ENCODE measurements at places on chromosomes 2 and 18.
A peak's percentile ranks its signal among the peaks of the same experiment; 100 is the strongest.

- DNase-seq: no peak
These were observed 23.6 kb downstream of the SETBP1 start for GRCh38 chr18:44704135-44704789.

GRCh38 chr2:217900780-217901360 lies 101.9 kb downstream of the TNS1 start:
- no peak for DNase-seq

DNA sequence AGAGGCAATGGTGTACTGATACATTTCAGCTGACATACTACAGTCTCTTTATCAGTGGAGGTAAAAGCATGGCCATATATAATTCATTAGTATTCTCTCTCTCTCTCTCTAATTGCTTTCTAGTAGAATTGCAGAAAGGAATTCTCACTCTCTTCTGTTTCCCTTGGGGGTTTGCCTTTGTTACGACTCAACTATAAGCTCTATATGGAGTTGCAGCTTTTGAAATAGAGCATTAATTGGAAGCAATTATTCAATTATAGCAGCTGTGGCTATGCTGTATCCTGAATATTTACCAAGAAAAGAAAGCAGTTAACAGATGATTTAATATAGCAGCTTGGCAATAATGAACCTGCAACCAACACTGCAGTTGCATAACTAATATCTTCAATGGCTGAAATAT lies 132.7 kb upstream of the STON1 start:
- no peak for DNase-seq

- no peak for DNase-seq
These were observed 48.8 kb upstream of the ZDBF2 start for GRCh38 chr2:206225435-206226232.

DNA sequence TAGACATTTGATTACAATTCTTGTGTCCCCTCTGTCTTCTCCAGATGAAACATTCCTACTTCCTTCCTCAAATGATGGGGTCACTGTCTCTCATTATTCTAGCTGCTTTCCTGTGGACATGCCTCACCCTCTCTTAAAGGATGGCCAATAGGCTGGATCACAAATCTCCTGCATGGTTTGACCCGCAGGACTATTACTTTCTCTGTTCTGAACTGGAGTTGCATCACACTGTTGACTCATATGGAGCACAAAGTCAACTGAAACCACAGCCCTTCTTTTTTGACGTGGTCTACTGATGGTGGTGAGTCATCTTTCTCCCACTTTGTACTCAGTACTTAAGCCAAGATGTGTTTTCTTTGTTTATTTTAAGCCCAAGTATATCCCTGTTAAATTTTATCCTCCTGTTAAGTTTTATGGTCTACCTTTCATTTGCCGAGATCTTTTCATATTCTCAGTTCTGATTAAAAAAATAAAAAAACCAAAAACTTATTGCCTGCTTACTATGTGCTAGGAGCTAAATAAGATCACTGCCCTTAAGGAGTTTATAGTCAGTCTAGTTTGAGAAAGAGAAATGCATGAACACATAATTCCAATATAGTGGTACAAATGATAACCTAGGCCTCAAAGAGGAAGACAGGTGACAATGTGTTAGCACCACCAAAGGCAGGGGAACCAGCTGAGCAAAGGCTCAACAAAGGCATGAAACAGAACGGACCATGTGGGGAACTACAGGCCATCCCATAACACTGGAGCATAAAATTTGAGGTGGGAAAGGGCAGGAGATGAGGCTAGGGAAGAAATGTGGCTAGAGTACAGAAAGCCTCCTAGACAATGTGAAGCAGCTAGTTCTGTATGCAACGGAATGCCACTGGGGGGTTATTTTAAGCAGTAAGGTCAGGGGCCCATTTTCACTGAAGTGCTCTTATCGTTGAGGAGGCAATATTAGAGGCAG lies 67.6 kb upstream of the ZFP36L2 start:
- peak; percentile 4 for DNase-seq

GRCh38 chr2:36246320-36246990 lies 109.1 kb upstream of the CRIM1 start:
- no peak for DNase-seq

- DNase-seq: peak; percentile 61
These were observed 98.3 kb upstream of the ID2 start for GRCh38 chr2:8583400-8584173.

GRCh38 chr2:223099561-223099960 lies 47.6 kb downstream of the KCNE4 start:
- DNase-seq: no peak

DNA sequence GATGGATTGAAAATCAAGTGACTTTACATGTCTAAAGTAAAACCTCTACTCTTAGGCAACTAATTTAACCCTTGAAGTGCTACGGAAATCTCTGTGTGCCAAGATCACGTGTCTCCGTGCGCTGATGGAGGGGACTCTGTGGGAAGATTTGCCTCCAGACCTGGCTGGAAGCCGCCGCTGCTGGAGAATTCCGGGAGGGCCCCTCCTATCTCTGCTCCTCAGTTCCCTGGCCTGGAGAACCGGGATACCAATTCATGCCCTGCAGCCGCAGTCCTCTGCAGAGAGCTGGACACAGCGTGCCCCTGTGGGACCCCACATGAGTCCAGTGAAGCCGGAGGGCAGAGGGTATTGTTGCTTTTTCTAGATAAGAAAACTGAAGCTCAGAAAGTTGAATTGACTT lies 126.9 kb upstream of the PXDN start:
- DNase-seq: no peak

DNA sequence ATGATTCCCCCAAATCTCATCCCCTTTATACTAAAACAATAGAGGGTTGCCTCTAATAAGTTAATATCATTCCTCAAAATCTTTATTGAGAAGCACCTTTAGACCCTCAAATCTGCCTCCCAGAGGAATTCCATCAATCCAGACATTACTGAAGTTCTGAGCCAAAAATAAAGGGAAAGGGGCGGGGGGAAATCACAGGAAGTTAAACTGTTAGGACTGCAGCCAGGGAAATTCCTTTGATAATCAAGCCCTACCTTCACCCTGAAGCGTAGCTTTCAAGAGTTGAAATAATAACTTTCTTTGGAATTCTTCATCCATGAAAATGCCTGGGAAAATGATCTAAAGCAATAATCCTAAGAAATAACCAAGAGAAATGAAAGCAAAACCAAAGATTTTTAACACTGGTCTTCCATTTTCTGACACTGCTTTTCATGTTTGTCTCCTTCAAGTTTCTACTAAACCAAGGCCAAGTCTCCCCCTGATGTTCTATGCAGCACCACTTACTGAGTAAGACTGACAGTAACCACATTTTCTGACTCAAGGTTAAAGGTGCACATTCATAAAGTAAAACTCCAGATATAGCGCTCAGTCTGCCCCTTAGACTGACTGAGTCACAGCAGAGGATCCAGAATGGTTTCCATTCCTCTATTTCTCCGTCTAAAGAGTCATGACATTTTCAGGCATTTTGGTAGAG lies 78.2 kb downstream of the TCF4 start:
- DNase-seq: no peak

DNA sequence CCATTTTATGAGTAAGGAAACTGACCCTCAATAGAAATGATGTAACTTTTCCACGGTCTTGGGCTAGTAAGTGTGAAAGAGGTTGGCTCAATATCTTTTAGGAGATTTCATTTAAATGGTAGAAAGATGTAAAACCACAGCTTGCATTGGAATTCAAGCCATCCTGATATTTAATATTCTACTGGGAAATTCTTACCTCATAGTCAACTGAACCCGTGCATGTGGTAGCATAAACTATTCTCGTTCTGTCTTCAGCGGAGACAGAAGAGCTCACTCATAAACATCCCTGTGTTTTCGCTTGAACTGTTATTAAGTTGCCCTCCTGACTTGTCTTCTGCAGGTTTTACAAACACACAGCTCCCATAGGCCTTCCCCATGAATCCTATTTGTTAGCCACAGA lies 8.5 kb upstream of the SPATS2L start:
- DNase-seq: no peak

GRCh38 chr2:128301501-128301966 lies 17.1 kb downstream of the HS6ST1 start:
- no peak for DNase-seq

GRCh38 chr18:35042389-35043071 lies 1.3 kb downstream of the MAPRE2 start:
- no peak for DNase-seq

DNA sequence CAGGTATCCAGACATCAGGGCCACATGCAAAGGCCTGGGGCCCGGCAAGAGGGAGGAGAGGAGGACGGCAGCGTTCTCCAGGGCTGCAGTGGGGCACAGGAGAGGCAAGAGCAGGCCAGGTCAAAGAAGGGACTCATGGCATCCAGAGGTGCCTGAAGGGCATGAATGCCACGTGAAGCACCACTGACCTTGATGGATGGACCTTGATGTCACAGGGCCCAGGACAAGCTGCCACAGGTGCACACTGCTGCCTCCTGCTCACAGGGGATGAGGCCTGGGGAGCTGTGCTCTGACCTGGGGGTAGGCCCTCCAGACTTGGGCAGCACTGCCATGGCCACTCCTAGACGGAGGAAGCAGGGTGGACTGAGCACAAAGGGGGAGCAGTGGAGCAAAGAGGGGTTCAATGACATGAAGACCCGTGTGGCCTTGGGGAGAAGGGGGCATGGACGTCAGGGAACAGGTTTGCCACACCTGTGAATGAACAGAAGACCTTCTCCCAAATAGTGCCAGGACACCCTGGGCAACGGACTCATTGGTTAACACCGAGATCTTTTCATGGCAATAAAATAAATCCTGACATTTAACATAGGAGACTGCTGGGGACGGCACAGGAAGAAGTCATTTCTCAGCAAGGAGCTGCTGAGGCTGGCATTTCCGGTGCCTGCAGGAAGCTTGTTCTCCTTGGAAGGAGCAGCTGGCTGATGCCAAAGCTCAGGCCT lies 65.6 kb downstream of the EMX1 start:
- DNase-seq: no peak

- no peak for DNase-seq
These were observed 5.6 kb downstream of the RAX start for GRCh38 chr18:59267503-59268126.

DNA sequence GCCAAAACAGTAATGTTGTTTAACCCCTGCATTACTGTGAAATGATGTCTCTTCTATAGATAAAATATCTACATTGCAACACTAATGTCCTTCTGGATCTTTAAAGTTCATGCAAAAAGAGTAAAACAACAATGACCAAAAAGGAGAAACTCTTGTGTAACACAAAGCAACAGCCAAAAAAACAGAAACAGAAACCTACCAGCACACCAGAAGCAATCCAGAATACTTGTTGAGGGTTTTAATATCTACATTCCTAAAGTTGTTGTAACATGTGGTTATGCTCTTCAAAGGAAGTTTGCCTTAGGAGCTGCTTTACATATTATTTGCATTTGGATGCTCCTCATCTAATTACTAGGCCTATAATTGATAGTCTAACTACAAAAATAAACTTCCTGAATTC lies 157.2 kb downstream of the BABAM2 start:
- DNase-seq: no peak

DNA sequence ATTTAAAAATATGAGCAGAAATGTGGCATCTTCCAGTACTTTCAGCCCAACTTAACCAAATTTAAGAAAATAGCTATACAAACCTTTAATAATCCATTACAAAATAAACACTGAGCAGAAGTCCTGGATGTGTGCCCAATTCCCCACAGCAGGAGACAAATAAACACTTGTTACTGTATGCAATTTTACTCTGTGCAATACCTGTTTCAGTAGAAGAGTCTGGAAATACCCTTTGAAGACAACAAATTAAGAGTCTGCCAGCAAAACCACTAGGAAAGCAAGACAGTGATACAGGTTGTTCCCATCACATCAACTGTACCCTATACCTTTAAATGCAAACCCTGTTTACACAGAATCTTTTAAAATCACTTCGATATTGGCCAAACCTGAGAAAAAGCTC lies 41.4 kb upstream of the RNU4ATAC start:
- no peak for DNase-seq

DNA sequence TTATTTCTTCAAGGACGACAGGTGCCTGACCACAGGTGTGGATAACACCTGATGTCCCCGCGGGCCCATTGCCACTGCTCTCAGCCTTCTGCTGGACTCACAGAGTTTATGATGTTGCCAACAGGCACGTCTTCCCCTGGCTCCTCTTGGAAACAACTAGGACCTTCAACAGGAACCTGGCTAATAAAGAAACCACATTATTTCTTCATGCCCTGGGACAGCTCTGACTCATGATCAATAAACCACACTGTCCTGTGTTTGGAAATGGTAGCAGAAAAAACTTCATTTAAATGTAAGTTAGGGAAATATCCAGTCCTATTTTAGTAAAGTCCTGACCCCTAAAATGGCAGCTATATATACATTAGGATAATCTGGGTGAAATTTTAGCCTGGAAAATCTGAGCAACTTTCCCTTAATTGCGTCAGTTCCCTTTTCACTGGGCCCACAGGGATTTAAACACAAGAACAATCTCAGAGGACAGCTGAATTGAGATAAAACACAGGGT lies 158.9 kb downstream of the VAPA start:
- no peak for DNase-seq

- DNase-seq: no peak
These were observed 137.5 kb downstream of the GPD2 start for GRCh38 chr2:156573710-156574109.

- DNase-seq: no peak
These were observed 15.2 kb upstream of the B3GNT7 start for GRCh38 chr2:231380307-231380706.

Data from stimulated activated CD8-positive, alpha-beta memory T cell treated with anti-CD3 and anti-CD28 coated beads, Interleukin-7, amount 100 ng/mL, for 1 hour (primary cell).